ENCODE measurements at places on chromosomes 3 and 15.

DNA sequence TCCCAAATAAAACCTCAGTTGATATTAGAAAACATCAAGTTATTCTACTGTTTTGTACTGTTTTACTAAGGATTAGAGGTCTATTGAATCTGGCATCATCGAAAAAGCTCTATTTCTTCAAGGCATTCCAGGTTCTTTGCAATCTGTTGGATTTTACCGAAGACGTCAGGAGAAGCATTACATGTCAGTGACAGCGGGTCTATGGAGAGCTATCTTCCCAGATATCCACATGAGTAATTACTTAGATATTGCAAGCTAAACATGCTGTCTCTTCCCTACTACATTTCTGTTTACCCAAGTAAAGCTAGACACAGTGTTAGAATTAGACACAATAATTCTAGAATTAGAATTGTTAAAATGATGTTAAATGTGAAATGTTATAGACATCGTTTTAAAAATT is 10.8 kb upstream of the GOLGA6L2 start:
- no peak for DNase-seq
- H3K36me3 ChIP-seq = 0 out of 3 replicates have a peak, but pooled peaks cover 1% of the 10 kb centered on the region
- H3K4me3 ChIP-seq = no peak overlapping the region
- no peaks in the 10 kb centered on the region for H3K27me3 ChIP-seq

DNA sequence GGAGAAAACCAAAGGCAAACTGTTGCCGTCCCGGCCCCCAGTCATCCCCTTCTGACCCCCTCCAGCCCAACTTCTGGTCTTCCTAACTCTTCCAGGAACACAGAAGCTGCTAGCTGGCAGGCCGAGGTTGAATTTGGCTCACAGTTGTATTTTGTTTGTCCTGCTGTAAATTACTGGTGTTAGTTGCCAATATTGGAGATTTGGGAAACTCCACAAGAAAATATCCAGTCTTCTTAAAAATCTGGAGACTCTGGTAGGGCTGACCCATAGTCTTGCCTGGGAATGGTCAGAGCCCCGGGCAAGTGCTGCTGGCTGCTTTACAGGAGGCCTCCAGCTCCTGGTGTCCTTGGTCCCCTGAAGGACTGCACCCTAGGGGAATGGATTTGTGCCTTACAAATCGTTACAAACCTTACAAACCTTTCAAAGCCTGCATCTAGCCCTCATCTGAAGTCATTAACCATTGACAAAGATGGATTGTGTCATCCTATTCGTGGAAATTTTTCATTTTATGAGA is 112.0 kb upstream of the MCTP2 start:
- no peak overlapping the region for H3K27ac ChIP-seq
- H3K27me3 ChIP-seq = no peaks in the 10 kb centered on the region
- DNase-seq = no peak
- H3K4me1 ChIP-seq = peaks cover 6% of the 10 kb centered on the region
- H3K4me3 ChIP-seq = no peak overlapping the region

DNA sequence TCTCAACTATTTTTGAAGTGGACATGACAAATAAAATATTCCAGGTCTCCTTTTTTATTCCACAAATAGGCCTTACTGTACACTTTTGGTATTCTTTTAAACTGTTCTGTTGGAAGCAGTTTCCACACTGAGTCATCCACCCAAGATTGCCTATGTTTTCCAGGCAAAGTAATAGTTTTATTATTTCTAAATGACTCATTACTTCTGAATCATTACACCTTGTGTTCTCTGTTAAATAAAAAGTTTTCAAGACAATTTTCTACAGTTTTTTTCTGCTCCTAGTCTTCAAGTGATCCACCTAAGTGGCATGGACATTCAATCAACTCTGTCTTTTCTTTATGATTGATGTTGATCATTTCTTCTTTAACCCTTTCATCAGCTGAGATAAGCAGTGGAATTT is 26.5 kb downstream of the PPP2R3A start:
- H3K4me1 ChIP-seq = no peaks in the 10 kb centered on the region
- H3K27ac ChIP-seq = no peak overlapping the region
- H3K36me3 ChIP-seq = no peaks in the 10 kb centered on the region
- no peaks in the 10 kb centered on the region for H3K27me3 ChIP-seq
- DNase-seq = no peak
- no peak overlapping the region for H3K4me3 ChIP-seq

GRCh38 chr15:80233581-80233980 is 18.4 kb downstream of the CTXND1 start:
- no peaks in the 10 kb centered on the region for H3K4me1 ChIP-seq
- no peak overlapping the region for H3K27ac ChIP-seq
- H3K4me3 ChIP-seq = no peak overlapping the region
- no peaks in the 10 kb centered on the region for H3K27me3 ChIP-seq
- no peak for DNase-seq
- H3K36me3 ChIP-seq = no peaks in the 10 kb centered on the region

- no peak for DNase-seq
- H3K36me3 ChIP-seq = peaks cover 48% of the 10 kb centered on the region
- no peak overlapping the region for H3K27ac ChIP-seq
These were observed 2.9 kb downstream of the TLE3 start for GRCh38 chr15:70094690-70095311.

DNA sequence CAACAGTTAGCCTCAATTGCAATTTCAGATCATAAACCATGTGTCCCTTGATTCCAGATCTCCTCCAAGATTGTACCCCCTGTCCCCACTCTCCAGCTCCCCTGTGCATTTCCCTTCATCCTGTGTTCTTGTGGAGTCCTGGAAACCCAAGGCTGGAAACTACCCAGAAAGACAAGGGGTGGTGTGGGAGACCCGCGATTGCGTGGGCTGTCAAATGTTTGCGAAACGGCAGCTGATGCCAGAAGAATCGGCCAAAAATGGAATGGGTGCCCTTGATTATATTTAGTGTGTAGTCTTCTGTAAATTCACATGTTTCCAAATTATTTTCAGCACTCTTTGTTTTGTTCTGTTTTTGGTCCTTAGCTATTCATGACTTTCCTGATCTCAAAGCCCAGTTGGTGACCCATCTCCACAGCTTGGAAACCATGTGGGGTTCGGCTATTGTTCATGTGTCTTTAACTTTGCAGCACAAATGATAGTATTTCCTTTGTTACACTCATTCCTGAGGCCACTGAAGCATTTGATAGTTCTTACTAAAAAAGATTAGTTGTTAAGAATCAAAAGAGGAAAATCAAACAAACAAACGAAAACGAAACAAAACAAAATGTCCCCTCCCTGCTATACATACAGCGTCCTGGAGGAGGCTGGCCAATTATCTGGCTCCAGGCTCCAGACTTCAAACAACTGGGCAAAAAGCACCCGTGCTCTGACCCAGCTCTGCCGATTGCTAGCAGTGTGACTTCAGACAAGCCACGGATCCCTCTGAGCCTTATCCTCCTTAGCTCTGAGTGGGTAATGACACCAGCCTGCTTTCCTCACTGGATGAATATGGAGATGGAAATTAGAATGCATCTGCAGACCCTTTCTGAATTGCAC is 120.9 kb downstream of the CACNA2D3 start:
- DNase-seq = no peak
- H3K4me3 ChIP-seq = no peak overlapping the region
- H3K4me1 ChIP-seq = no peaks in the 10 kb centered on the region
- no peak overlapping the region for H3K27ac ChIP-seq

DNA sequence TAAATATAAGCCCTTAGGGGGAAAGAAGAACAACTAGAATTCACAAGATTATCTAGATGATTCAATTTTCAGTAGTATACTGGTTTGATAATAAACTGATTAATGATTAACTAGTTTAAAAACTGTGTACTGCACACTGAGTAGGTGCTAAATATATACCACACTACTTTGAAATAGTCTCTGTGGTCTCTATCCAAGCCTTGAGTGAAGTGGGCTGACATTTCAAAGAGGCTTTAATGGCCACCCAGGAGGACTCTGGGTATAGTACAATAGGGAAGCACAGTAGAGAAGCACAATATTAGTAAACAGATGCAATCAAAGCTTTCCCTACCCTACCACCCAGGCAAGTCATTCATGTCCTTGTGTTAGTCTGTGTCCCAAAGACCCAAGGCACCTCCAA is 46.7 kb downstream of the FILIP1L start:
- H3K4me1 ChIP-seq = no peaks in the 10 kb centered on the region
- H3K27me3 ChIP-seq = no peaks in the 10 kb centered on the region
- H3K27ac ChIP-seq = no peak overlapping the region
- no peaks in the 10 kb centered on the region for H3K36me3 ChIP-seq

GRCh38 chr15:44289259-44289790 is 806 bp downstream of the GOLM2 start:
- no peaks in the 10 kb centered on the region for H3K27me3 ChIP-seq
- peak overlapping the region; percentile 86 for H3K4me3 ChIP-seq
- no peak overlapping the region for H3K27ac ChIP-seq
- H3K4me1 ChIP-seq = no peaks in the 10 kb centered on the region
- no peak for DNase-seq

GRCh38 chr3:186464424-186465093 is 79.6 kb downstream of the CRYGS start:
- no peaks in the 10 kb centered on the region for H3K27me3 ChIP-seq
- H3K4me1 ChIP-seq = no peaks in the 10 kb centered on the region
- no peak overlapping the region for H3K4me3 ChIP-seq
- no peaks in the 10 kb centered on the region for H3K36me3 ChIP-seq
- DNase-seq = peak; percentile 43

- H3K27ac ChIP-seq = no peak overlapping the region
- H3K36me3 ChIP-seq = no peaks in the 10 kb centered on the region
- no peak for DNase-seq
These were observed 187.3 kb upstream of the TSC22D2 start for GRCh38 chr3:150220799-150221198.

DNA sequence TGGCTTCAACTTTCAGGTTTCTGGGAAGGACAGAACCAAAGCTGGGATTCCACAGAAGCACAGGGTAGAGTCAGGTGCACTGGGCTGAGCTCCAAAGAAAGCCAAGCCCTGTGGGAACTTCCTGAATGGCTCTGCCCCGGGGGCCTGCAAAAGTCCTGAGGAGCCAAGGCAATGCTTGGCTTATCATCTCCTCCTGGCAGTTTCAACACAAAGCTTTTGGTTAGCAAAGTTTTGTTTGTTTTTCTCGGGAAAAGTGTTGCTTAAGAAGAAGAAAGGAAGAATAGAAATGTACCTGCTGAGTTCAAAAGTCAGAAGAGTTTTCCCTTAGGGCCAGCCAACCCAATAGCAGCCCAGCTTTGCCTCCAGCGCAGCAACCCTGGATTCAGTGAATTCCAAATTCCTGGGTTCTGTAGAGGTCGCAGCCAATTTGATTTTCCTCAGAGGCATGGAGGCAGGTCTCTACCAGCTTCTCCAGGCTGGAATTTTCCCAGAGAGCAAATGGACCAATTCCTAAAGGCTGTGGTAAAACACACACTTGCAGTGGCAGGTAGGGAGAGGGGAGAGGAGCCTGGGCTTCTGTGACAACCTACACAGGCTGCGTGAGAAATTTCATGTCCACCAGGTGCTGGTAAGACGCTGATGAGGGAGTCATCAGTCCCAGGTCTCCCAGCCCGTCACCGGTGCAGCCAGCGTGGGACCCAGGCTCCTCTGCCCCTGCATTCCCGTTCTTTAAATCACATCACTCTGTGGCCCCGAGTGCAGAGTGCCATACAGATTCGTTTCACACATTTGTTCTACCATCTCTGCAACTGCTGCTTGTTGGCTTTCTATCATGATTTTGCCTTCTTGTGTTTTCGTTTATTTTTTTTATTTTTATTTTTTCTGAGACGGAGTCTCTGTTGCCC is 54.3 kb upstream of the SNRPA1 start:
- no peaks in the 10 kb centered on the region for H3K4me1 ChIP-seq
- no peak overlapping the region for H3K4me3 ChIP-seq
- DNase-seq = no peak

- no peak overlapping the region for H3K4me3 ChIP-seq
- H3K27ac ChIP-seq = no peak overlapping the region
- no peaks in the 10 kb centered on the region for H3K27me3 ChIP-seq
These were observed 11.2 kb upstream of the COL8A1 start for GRCh38 chr3:99627062-99627826.

DNA sequence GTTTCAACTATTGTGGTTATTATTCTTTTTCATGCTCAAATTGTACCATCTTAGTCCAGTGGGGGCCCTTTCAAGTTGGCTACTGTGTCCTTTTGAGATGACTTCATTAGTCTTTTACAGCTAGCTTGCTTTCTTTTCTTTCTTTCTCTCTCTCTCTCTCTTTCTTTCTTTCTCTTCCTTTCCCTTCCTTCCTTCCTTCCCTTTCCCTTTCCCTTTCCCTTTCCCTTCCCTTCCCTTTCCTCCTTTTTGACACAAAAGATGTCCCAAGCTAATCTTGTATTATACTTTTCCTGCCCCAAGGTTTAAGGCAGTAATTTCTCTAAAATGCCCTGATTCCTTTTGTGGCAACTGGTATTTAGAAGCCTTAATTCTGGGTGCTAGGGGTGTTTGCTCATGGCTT is 213.0 kb upstream of the TBC1D5 start:
- no peak for DNase-seq
- H3K27ac ChIP-seq = no peak overlapping the region
- H3K27me3 ChIP-seq = no peaks in the 10 kb centered on the region
- H3K4me1 ChIP-seq = no peaks in the 10 kb centered on the region
- no peaks in the 10 kb centered on the region for H3K36me3 ChIP-seq

- H3K27me3 ChIP-seq = no peaks in the 10 kb centered on the region
- peaks cover 27% of the 10 kb centered on the region for H3K36me3 ChIP-seq
These were observed 124.8 kb upstream of the NECTIN3 start for GRCh38 chr3:110946810-110947209.

DNA sequence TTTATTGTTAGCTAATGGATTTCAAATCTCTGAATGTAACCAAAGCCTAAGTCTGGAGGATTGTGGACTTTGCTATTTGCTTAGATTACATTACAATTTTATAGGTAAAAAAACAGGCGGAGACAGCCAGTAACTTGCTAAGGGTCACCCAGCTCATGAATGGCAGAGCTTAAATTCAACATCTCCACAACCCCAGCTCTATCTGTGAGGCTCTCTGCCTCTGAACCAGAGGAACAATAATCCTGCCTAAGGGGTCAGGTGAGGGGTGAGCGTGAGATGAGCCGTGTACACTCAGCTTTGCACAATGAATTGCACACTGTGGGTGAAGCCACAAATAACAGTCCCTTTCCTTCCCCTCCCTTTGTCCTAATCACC is 69.8 kb upstream of the SPATA12 start:
- no peaks in the 10 kb centered on the region for H3K36me3 ChIP-seq
- no peaks in the 10 kb centered on the region for H3K27me3 ChIP-seq
- H3K27ac ChIP-seq = no peak overlapping the region
- DNase-seq = no peak
- no peaks in the 10 kb centered on the region for H3K4me1 ChIP-seq
- no peak overlapping the region for H3K4me3 ChIP-seq
